Thoracic aorta (tissue), 2 donors: ENCODE measurements at places on chromosomes 6 and 20. TPM values are rescaled to one million over a fixed set of nuclear protein-coding genes. Genes with fewer than 3 reads are reported as not detected.

The POU3F2 gene
- total RNA-seq: not detected

DNA sequence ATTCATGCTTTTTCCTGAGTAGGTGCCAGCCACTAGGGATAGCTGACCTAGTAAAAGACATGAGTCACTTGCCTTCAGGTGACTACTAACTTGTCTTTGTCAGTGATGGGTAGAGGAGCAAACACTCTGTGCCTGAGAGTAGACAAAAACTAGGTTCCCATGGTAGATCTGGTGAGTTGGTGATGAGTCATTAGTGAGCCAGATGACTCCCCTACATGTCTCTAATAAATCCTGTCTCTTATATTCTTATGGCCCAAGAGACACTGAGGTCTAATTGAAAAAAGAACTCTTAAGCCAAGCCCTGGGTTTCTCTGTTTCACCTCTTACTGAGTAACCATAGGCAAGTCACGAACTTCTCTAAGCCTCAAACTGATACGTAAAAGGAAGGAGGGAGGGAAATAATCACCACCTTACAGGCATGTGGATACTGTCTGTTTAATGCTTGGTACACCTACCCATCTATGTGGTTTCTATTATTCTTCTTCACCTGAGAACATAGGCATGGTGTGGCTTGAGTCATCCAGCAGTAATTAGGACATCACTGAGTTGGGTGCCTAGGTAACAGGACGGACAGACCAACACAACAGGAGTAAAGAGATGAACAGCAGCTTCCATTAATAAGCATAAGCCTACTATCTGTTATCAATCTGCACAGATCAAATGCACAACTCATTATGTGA lies 20.3 kb downstream of the TTPAL start:
- no peaks in the 10 kb centered on the region for H3K27me3 ChIP-seq
- peaks cover 45% of the 10 kb centered on the region for H3K36me3 ChIP-seq
- no peak for DNase-seq
- H3K4me1 ChIP-seq: peaks cover 24% of the 10 kb centered on the region
- H3K27ac ChIP-seq: peak overlapping the region; percentile 52

The ARMH2 gene
- not detected for total RNA-seq

GRCh38 chr6:84227434-84228197 lies at the start of gene CEP162:
Gene CEP162, minus strand, starts transcription at chr6:84227643. Its CDS starts 1,250 bp downstream, at chr6:84226393.
- peaks cover 6% of the 10 kb centered on the region for H3K4me1 ChIP-seq
- H3K36me3 ChIP-seq: no peaks in the 10 kb centered on the region
- H3K4me3 ChIP-seq: peak within 1 kb of the TSS; percentile 88
- DNase-seq: peak; percentile 84
- H3K27me3 ChIP-seq: no peaks in the 10 kb centered on the region

DNA sequence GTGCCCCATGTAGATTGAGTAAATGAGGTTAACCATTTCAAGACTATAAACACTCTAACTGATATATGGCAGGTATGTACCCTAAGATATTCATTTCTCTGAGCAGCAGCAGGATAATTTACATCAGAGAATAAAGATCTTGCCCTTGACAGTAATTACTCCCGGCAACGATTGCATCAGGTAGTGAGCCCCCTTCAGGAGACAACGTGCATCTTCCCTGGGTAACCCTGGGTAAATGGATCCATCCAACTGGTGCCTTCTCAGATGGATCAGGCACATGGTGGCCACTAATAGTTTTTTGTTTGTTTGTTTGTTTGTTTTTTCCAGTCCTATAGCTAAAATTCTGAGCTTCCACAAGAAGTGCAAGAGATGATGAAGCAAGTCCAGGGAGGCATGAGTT lies 469.4 kb upstream of the SLC35B3 start:
- H3K27me3 ChIP-seq: no peaks in the 10 kb centered on the region
- H3K36me3 ChIP-seq: no peaks in the 10 kb centered on the region
- no peaks in the 10 kb centered on the region for H3K4me1 ChIP-seq
- no peak overlapping the region for H3K27ac ChIP-seq

The TMEM200A gene
- total RNA-seq: 9.7 TPM

The SUPT3H gene
- 5.3 TPM for total RNA-seq

DNA sequence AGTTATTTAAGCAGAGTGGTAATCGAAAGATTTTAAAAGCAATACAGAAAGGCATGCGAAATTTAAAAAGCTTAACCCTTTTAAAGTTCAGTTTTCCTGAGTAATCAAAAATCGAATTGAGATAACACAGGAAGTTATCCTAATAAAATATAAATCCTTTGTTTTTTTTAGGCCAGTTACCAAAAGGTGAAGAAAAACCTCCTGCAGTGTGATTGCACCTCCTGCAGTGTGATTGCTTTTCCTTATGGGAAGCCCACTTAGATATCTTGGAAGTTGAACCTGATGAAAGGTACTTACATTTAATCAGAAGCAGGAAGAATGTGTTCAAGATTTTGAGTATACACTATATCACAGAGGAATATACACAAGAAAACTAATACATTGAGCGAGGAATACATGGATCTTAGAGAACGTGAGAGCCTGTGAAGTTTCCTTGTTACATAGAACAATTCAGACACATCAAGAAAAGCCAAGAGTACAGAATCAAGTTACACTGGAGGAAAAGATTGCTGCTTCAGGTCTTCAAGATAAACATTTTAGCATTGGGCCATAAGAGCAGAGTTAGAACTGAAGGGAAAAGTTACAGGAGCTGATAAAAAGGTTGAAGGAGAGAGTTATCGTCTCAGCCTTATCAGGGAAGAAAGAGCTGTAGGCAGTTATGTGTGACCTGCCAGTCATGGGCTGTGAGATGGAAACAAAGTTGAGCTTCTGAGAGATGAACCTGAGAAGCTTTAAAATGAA lies 7.7 kb upstream of the TMEM181 start:
- H3K27ac ChIP-seq: no peak overlapping the region
- H3K4me3 ChIP-seq: no peak overlapping the region
- no peaks in the 10 kb centered on the region for H3K27me3 ChIP-seq
- no peaks in the 10 kb centered on the region for H3K4me1 ChIP-seq
- no peaks in the 10 kb centered on the region for H3K36me3 ChIP-seq

DNA sequence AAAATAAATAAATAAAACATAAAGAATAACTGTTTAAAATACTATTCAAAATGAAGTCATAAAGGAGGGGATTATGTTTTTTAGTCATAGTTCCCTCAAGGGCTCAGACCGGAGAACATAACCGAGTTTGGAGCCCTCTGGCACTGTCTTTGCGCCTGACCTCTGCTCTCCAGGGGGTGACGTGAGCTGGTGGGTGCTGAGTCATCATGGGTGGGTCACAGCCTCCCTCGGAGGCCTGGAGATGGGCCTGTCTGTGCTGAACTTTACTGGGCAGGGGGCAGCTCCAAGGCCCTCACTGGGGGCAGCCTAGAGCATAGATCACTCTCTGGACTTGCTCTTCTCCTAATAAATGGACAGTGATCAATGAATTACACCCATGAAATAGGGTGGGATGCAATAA lies 3.1 kb upstream of the MAVS start:
- no peaks in the 10 kb centered on the region for H3K36me3 ChIP-seq
- no peak overlapping the region for H3K4me3 ChIP-seq
- no peak overlapping the region for H3K27ac ChIP-seq
- peaks cover 17% of the 10 kb centered on the region for H3K4me1 ChIP-seq
- H3K27me3 ChIP-seq: no peaks in the 10 kb centered on the region

The MUCL3 gene
- 13.8 TPM for total RNA-seq

GRCh38 chr20:11734431-11734830 lies 183.3 kb upstream of the BTBD3 start:
- no peak overlapping the region for H3K4me3 ChIP-seq
- no peak overlapping the region for H3K27ac ChIP-seq
- H3K27me3 ChIP-seq: no peaks in the 10 kb centered on the region
- no peaks in the 10 kb centered on the region for H3K4me1 ChIP-seq

GRCh38 chr6:100726666-100727065 lies 154.5 kb downstream of the ASCC3 start:
- no peak overlapping the region for H3K27ac ChIP-seq
- no peak for DNase-seq
- H3K36me3 ChIP-seq: peaks cover 4% of the 10 kb centered on the region

The PPP1R3G gene
- 3.7 TPM for total RNA-seq

The CDH4 gene
- not detected for total RNA-seq

- no peak overlapping the region for H3K27ac ChIP-seq
- no peaks in the 10 kb centered on the region for H3K4me1 ChIP-seq
- no peak overlapping the region for H3K4me3 ChIP-seq
- H3K36me3 ChIP-seq: no peaks in the 10 kb centered on the region
- no peak for DNase-seq
These were observed 403.0 kb upstream of the FLRT3 start for GRCh38 chr20:14740380-14740779.

DNA sequence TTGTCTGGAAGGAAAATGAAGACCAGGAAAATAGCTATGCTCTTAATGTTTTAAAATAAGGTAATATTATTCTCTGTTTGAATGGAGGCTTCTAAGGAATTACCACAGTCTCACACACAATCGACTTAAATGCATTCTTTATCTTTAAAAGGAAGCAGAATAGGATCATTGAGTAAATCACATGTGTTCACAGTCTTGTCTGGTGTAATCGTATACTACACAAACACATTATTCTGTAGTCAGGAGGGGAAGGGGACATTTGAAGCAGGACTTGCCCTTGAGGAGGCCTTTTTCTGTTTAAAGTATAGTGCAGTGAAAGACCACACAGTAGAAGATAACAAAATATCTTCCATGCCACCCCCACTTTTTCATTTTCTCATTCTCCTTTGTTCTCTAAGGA lies 20.6 kb upstream of the REV3L start:
- no peak overlapping the region for H3K4me3 ChIP-seq
- no peaks in the 10 kb centered on the region for H3K36me3 ChIP-seq
- DNase-seq: no peak
- H3K4me1 ChIP-seq: no peaks in the 10 kb centered on the region
- no peaks in the 10 kb centered on the region for H3K27me3 ChIP-seq

DNA sequence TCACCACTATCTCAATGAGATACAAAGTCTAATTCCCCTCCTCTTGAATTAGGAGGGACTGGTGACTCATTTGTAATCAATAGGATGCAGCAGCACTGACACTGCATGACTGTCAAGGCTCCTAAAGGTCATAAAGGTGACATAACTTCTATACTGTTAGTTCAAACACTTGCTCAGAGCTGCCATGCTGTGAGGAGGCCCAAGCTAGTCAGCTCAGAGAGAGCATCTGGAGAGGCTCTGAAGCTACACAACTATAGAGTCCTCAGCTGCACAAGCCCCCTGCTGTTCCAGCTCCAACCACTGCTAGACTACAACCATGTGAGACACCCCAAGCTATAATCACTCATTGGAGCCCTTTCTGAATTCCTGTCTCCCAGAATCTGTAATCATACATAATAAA lies 17.0 kb upstream of the HEY2 start:
- H3K36me3 ChIP-seq: no peaks in the 10 kb centered on the region
- DNase-seq: no peak
- no peak overlapping the region for H3K4me3 ChIP-seq
- no peak overlapping the region for H3K27ac ChIP-seq

- H3K4me3 ChIP-seq: no peak overlapping the region
- no peaks in the 10 kb centered on the region for H3K27me3 ChIP-seq
These were observed 77.3 kb upstream of the SLC35F1 start for GRCh38 chr6:117829594-117830319.

DNA sequence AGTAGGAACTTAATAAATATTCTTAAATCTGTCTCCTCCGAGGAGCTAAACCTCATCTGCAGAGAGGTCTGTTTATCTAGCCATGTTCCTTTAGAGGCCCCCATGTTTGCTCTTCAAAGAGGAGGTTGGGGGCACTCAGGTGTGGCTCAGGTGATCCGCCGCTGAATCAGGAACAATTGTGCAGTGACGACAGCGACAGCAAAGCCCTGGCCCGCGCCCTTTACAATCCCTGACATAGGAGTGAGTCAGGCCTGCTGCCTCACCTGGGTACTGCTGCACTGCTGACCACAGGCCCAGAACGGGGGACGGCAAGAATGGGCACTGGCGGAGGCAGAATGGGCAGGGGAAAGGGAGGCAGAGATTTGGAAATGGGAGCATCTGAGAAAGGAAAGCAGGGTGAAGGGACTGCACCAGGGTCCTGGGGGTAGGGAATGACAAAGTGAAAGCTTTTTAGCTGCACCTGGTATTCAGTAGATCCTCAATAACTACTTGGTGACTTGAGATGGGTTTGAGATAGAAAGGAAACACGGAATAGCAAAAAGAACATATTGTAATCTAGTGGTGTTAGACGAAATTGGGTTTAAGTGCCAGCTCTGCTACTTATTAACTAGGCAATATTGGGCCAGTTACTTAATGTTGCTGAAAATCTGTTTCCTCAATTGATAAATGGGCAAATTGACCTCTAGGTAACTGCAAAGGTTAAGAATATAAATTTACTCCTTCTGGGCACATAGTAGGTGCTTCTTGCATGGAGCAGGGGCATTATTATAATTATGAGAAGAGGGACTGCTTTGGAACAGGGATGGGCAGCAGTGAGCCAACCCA lies 5.4 kb upstream of the IER3 start:
- H3K4me3 ChIP-seq: no peak overlapping the region
- H3K27me3 ChIP-seq: no peaks in the 10 kb centered on the region
- peaks cover 36% of the 10 kb centered on the region for H3K4me1 ChIP-seq
- DNase-seq: no peak

GRCh38 chr20:21968486-21968885 lies 263.0 kb downstream of the PAX1 start:
- no peaks in the 10 kb centered on the region for H3K4me1 ChIP-seq
- no peak overlapping the region for H3K4me3 ChIP-seq
- H3K36me3 ChIP-seq: no peaks in the 10 kb centered on the region
- no peaks in the 10 kb centered on the region for H3K27me3 ChIP-seq
- H3K27ac ChIP-seq: no peak overlapping the region

The PLA2G7 gene
- total RNA-seq: 0.56 TPM

The THBD gene
- total RNA-seq: 106 TPM

DNA sequence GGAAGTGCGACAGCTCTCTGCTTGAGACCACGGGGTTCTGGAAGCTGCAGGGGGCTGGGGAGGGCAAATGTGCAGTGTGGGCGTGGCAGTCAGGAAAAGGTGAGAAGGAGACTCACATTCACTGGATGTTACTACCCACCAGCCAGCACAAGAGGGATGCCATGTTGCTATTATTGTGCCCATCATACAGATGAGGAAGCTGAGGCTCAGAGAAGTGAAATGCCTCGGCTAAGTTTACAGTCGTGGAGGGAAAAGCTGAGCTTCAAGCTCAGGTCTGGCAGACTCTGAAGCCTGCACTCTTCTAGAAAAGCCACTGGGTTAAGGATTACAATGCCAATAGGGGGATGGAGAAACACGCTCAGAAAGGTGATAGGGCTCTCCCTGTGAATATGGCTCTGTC lies 34.4 kb downstream of the HNF4A start:
- H3K27me3 ChIP-seq: no peaks in the 10 kb centered on the region
- no peak for DNase-seq
- H3K4me3 ChIP-seq: no peak overlapping the region
- no peak overlapping the region for H3K27ac ChIP-seq

GRCh38 chr20:16201191-16201590 lies 372.1 kb downstream of the KIF16B start:
- no peak for DNase-seq
- no peak overlapping the region for H3K4me3 ChIP-seq
- H3K27me3 ChIP-seq: no peaks in the 10 kb centered on the region
- H3K36me3 ChIP-seq: no peaks in the 10 kb centered on the region

The IL17F gene
- not detected for total RNA-seq
